ENCODE measurements at places on chromosomes 7 and 10.
A peak's percentile ranks its signal among the peaks of the same experiment; 100 is the strongest.

GRCh38 chr7:115851291-115851690 is 179.3 kb downstream of the TFEC start:
- peak; percentile 28 for DNase-seq

GRCh38 chr7:100397315-100398081 is 24.2 kb downstream of the PILRA start:
- DNase-seq, result no peak

- no peak for DNase-seq
Observed at GRCh38 chr7:124840435-124840834, 74.8 kb upstream of the GPR37 start.

DNA sequence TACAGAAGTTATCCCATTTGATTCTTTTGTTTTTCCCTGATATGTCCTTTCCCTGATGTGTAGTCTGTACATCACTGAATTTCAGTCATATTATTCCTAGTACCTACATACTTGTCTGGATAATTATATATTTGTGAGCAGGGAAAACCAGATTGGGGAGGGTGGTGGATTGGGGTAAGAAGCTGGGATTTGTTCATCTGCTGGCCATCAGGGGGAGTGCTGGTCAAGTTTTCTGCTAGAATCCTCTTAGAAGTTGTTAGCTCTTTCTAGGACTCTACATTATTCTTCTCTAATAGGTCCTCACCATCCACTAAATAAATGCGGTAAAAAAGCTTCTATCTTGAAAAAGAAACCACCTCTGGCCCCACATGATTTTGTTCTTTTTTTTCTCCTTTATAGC is 232.7 kb upstream of the TAC1 start:
- DNase-seq, result peak; percentile 21

- no peak for DNase-seq
Observed at GRCh38 chr10:74600170-74600569, 226.2 kb upstream of the KAT6B start.

DNA sequence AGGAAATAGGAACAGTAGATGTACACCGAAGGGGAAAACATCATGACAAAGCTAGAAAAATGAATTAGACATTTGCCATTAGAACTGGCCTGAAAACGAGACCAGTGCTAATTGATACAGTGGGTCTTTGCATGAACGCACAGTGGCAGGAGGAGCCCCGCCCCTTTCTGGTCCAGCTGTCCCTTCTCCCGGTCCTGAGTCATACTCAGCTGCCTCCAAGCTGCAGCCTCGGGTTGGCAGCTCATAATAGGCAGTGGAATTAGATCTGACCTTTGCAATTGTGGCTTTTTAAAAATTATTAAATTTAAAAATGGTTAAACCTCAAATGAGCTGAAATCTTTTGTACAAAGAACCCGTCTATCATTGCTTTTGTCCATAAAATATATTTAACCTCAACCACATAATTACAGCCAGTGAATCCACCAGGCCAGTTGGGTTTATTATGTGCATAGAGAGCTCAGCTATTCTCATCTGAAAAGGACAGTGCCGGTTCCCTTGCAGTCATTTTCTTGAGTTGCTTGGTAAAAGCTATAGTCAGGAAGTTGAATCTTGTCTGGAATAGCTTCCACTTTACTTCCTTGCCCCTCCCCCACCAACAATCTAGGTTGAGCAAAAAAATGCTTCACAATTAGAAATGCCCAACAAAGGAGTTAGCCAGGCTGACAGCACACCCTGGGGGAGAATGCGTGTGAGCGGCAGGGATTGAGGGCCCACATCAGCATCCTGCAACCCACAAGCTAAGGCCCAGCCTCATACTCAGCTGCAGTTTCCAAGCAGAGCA is 147.1 kb downstream of the BUB3 start:
- peak; percentile 72 for DNase-seq

- DNase-seq, result no peak
Observed at GRCh38 chr7:105677410-105677730, 96.1 kb upstream of the EFCAB10 start.

DNA sequence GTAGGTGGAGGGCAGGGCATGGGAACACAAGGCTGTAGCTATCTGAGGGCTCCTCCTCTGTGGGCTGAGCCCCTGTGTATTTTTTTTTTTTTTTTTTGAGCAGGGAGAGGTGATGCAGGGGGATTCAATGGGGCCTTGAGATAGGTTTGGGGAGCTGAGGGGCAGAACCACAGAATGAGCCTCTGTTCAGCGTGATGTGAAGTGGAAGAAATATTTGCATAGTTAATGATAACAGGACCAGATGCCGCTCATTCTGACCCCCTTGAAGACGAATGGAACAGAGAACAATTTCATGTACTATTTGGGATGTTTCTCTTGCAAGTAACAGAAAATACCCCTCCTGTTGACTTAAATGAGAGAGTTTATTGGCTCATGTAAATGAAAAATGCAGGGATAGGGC is 69.7 kb upstream of the EMX2 start:
- no peak for DNase-seq

DNA sequence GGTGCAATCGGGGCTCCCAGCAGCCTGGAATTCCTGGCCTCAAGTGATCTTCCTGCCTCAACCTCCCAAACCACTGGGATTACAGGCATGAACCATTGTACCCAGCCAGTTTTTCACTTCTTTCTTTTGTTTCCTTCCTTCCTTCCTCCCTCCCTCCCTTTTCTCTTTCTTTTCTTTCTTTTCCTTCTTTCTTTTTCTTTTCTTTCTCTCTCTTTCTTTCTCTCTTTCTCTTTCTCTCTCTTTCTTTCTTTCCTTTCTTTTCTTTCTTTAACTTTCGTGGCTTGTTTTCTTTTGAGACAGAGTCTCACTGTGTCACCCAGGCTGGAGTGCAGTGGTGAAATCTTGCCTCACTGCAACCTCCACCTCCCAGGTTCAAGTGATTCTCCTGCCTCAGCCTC is 12.3 kb downstream of the ORAI2 start:
- no peak for DNase-seq
